ENCODE measurements at places on chromosomes 4 and X.

GRCh38 chr4:182805321-182805720 lies 111.9 kb downstream of the DCTD start:
- DNase-seq = no peak

DNA sequence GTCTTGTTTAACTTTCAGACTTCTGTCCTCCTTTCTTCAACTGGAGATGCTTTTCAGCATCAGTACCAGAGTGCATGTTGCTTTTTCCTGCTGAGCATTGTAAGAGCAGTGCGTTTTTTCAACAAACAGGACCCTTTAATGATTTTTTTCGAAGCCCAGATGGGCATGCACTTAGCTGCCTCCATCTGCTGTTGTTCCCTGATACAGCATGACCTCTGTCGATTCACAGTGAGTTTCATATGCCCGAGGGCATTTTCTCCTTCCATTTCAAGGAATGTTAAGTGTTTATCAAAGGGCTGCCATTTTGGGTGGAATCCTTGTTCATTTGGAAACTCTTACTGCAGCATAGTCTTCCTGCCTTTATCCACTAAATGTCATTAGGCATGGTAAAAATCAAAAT lies 428.6 kb downstream of the DTHD1 start:
- DNase-seq = no peak

- DNase-seq = no peak
Observed at GRCh38 chr4:150345207-150345744, 236.7 kb upstream of the MAB21L2 start.

- no peak for DNase-seq
Observed at GRCh38 chrX:53244610-53245009, 19.6 kb upstream of the KDM5C start.

- no peak for DNase-seq
Observed at GRCh38 chr4:111635646-111636045, 509.6 kb upstream of the FAM241A start.

DNA sequence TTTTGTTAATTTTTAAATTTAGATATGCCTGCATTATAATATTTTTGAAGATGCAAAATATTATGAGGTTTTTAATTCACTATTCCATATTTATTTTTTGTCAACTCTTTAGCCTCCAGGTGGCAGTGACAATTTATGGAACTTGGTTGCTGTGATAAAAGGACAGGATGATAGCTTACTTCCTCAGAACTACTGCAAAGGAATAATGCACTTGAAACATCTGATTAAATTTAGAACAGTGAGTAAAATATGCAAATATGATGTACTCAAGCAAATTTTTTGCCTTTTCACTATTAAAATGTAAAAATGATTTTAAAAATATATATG lies 45.1 kb downstream of the SPATA4 start:
- DNase-seq = peak; percentile 42

GRCh38 chrX:38871129-38872029 lies 70.1 kb downstream of the MID1IP1 start:
- DNase-seq = no peak

GRCh38 chr4:128502818-128503527 lies 215.4 kb upstream of the PGRMC2 start:
- DNase-seq = no peak

- no peak for DNase-seq
Observed at GRCh38 chr4:101292901-101293300, 54.4 kb downstream of the PPP3CA start.

- DNase-seq = no peak
Observed at GRCh38 chr4:42293967-42294813, 103.1 kb upstream of the SHISA3 start.

DNA sequence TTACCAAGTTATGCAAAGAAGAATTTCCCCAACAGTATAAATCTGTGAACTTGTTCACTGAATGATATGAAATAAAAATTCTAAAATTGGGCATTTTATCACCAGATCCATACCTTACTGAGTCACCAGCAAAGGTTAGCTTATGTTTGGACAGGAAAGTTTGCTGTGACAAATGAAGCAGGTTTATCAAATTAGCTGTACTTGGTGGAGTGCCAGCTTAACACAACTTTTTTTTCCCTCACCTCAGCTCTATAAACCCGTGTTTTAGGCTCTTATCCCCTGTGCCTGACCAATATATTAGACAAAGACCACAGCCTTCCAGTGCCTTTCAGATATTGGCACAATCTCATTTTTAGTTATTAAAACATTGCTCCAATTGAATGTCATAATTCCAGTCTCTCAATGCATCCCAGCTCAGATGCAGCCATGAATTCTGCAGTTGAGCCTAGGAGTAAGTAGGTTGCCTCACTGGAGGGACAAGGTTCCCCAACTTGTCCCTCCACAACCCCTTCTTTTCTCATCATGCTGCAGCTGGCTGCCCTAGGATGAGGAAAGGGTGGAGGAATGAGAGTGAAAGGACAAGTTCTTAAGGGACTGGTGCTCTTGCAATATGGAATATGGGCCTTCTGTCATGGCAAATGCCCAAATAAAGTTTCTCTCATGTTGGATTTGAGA lies 27.0 kb upstream of the PDGFC start:
- DNase-seq = no peak

DNA sequence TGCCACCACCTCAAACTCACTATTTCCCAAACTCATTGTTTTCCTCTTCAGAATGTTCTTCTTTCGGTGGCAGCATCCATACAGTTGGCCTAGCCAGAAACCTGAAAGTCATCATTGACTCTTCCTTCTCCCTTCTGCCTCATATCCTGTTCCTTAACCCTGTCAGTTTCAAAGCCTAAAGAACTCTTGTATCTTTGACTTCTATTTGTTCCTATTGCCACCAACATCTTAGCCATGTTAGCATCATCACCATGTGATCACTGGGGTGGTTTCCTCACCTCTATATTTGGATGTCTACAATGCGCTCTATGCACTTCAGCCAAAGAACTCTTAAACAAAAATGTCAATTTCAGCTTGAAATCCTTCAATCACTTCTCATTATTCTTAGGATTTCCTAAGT lies 29.0 kb downstream of the DDX60L start:
- no peak for DNase-seq

- no peak for DNase-seq
Observed at GRCh38 chr4:177487977-177488376, 45.7 kb upstream of the AGA start.

- no peak for DNase-seq
Observed at GRCh38 chrX:101417981-101418841, 10.2 kb downstream of the HNRNPH2 start.

DNA sequence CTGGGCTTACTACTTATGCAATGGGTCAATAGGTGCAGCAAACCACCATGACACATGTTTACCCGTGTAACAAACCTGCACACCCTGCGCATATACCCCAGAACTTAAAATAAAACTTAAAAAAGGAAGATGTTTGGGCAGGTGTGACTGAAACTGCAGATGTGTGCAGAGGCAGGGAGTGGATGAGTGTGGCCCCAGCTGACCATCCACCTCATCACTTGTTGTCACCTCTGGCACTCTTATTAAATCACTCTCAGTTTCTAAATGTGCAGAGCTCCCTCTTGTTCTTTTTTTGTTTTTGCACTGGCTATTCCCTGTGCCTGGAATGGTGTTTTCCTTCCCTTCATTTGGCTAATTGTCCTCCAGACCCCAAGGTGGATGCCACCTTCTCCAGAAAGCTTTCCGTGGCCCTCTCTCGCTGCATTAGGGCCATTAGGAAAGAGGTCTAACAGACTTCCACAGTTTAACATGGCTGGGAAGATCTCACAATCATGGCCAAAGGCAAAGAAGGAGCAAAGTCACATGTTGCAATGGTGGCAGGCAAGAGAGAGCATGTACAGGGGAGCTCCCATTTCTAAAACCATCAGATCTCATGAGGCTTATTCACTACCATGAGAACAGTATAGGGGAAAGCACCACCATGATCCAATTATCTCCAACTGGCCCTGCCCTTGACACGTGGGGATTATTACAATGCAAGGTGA lies 58.5 kb downstream of the SLC2A9 start:
- DNase-seq = no peak

- no peak for DNase-seq
Observed at GRCh38 chrX:18102006-18102405, 118.7 kb downstream of the BEND2 start.

DNA sequence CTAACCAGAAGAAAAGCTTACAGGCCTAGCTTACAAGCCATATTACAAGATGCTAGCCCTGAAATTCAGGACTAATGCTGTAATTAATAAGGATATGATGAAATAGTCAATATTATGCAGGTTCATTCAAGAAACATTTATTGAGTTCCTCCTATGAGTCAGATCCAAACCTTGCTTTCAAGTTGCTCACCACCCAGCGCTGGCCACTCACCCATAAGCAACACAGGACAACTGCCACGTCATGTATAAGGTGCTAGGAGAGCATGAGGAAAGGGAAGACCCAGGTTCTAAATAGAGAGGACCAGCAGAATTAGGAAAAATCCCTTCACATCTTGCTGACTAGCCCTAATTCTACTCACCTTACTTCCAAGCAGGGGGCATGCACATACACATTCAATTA lies 23.3 kb downstream of the MAML3 start:
- no peak for DNase-seq

DNA sequence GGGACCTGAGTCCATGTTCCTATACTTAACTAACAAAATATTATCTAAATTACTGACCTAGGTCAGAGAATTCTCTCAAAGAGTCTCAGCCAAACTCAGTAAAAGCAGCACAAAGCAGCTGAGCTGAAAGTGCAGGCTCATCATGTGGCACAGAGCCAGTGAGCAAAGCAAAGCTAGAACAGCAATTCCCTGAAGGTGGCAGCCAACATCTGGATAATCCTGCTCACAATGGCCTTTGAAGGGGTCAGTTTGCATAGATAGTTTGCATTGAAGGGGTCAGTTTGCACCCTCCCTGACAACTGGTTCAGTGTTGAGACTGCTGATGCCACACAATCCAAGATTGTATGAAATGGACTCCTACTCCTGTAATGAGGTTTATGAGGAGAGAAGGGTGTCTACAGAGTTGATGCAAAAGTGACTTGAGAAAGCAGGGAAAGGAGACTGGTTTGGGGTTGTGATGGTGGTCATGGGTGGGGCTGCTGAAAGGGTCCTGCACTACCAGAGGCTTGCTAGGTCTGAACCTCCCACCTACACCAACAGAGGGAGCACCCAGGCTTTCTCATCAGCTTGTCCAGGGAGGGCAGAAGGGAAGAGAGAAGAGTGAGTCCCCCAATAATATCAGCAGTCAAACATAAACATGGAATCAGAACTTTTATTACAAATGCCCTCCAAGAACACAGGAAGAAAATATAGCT lies 39.7 kb downstream of the TRIM61 start:
- peak; percentile 3 for DNase-seq

- no peak for DNase-seq
Observed at GRCh38 chr4:32161392-32161791, 1441.2 kb downstream of the PCDH7 start.

- DNase-seq = no peak
Observed at GRCh38 chr4:15938182-15938581, 358 bp downstream of the FGFBP1 start.

DNA sequence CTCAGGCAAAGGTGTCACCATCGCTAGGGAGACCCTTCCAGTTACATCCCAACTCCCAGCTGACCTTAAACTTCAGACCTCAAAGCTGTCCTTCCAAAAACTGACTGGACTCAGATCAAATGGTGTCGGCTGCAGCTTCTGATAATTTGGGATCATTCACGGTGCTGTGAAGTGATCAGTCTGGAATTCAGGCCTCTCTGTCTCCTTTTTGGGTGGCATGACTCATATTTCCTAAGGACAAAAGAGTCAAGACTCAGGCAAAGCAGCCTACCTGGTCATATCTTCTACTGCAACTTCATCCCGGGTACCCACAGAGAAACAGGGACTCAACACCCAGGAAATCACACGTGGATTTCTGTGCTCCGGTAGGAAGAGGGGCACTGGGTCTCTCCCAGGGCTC lies 87.6 kb downstream of the SORCS2 start:
- DNase-seq = no peak

- no peak for DNase-seq
Observed at GRCh38 chr4:53990641-53991040, 73.8 kb downstream of the CHIC2 start.

- DNase-seq = no peak
Observed at GRCh38 chr4:173998471-173999144, 284.9 kb downstream of the FBXO8 start.

- DNase-seq = no peak
Observed at GRCh38 chr4:26204911-26205370, 115.9 kb upstream of the RBPJ start.

DNA sequence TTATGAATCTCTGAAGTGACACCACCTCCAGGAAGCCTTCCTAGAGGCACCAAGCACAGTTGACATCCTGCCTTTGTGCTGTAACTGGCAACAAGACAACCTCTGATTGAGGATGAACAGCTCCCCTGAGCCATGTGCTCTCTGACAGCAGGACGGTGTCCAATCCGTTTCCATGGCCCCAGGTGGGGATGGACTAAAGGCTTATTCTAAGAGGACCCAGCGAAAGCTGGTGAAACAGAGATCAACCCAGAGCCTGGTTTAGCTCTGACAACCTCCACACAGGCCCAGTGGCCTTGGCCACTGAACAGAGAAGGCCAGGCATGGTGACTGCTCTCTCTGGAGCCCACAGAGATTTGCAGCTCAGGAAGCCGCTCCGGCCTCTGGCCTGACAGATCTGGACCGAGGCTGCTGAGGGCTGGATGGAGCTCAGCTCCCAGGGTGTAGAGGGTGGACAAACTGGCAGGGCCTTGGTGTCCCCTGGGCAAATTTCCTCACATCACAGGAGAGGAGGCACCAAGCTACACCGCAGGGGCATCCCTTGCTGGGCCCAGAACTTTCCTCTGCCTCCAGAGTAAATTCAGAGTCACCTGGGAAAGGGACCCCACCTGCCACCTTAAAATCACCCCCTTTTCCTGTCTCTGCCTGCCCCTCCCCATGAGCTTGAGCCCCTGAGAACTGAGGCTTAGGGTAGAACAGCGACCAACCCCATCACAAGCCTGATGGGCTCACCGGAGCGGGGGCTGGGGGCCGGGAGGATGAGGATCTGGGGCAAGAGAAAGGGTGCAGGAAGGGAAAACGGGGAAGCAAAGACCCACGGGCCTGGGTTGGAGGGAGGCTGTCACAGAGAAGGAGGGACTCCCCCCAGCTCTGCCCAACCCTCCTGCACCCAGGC lies 40.2 kb downstream of the HMX1 start:
- DNase-seq = no peak
